ENCODE measurements at places on chromosomes 13 and 19. TPM values are rescaled to one million over a fixed set of nuclear protein-coding genes. Genes with fewer than 3 reads are reported as not detected.

GRCh38 chr13:74835579-74835978 lies 646.4 kb downstream of the TBC1D4 start:
- no peak for DNase-seq

DNA sequence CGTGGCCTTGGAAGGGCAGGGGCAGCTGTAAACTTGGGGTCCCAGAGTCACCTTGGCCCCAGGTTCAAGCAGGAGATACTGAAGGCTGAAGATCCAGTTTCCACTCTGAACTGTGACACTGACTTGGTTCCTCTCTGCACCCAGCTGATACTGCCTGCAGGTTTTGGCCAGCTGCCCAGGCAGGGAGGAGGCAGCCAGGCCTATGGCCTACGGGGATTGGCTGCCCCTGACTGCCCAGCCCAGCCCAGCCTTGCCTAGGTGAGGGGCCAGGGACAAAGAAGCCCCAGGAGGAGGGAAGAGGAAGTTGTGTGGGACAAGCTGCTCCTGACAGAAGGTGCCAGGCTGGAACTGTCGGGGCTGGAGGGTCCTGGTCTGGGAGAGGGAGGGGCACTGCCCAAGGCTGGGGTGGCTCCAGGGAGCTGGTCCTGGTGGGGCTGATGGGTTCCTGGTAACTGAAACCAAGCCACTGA lies 51.7 kb upstream of the CYP4F8 start:
- peak; percentile 61 for DNase-seq

MYO9B gene
- 158 TPM for total RNA-seq

TDRD3 gene
- 6.5 TPM for total RNA-seq

HNRNPA1L2 gene
- 2.4 TPM for total RNA-seq

DNA sequence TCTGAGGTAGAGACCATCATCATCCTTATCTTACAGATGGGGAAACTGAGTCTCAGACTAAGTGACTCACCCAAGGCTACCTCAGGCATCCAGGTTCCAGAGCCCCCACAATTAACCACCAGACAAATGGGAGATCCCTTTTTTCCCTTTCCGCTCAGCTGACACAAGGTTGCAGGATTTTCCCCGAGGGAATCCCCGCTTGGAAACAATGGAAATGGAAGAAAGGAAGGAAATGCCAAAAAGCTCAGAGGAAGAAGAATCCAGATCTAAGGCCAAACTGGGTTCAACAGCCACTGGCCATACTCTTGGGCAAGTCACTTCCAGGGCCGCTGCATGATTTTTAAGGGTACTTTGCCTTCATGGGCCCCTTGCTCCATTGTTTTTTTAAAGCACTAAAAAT lies 1.6 kb downstream of the ZNF71 start:
- DNase-seq = no peak

- no peak for DNase-seq
Measured at GRCh38 chr19:23957660-23958281, 43.1 kb downstream of the ZNF726 start.

PNMA8B gene
- 0.81 TPM for total RNA-seq
